ENCODE measurements at places on chromosomes 1 and 21.
A peak's percentile ranks its signal among the peaks of the same experiment; 100 is the strongest.

GRCh38 chr21:41427556-41427955 is 1.5 kb downstream of the MX1 start:
- no peak for DNase-seq

DNA sequence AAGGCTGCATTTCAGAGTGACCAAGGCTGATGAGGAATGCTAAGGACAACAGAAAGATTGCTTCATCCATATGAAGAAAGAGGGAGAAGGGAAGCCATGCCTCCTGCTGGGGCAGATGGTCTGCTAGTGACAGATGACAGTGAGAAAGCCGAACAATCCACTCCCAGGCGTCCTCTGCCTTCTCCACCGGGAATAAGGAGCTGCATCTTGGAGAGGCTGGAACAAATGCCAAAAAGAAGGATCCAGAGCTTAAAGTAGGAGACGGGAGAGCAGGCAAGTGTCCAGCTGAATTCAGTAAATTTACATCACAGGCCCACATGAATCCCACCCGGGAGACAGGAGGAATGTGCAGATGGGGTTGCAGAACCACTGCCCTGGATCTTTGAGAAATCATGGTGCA is 33.4 kb downstream of the DDX20 start:
- DNase-seq, result no peak

GRCh38 chr1:16166117-16166516 is 10.2 kb upstream of the EPHA2 start:
- DNase-seq, result no peak

DNA sequence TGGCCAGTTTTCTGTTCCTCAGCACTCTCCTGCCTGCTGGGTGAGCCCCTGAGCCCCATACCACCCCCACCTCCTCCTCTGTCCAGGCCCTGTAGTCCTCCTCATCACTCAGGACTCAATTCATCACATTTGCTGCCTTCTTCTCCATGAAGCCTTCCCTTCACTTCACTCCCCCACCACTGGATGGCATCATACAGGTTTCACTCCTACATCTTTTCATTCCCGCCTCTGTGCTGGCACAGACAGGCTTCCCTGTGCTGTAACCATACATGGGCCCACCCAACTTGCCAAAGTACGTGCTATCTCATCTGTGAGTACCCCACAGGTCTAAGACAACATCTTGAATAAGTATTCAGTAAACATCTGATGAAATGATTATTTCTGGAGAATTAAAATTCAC is 56.9 kb downstream of the SLC45A1 start:
- DNase-seq, result no peak

DNA sequence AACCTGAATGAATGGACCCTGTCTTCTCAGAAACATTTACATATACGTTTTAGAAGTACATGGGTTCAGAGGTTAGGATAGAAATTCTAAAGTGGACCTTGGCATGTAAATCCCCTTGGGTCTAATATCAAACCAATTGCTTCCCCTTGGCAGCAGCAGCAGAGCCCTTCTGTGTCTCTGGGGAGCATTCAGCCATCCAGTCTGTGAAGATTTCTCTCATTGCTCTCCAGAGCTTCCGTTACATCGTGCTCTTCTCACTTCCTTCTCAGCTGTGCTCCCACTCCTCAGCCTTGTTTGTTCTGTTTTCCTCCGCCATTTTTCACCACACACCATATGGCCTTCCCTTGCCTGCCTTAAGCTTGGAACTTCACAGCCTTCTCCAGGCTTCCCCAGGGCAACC is 61.5 kb upstream of the ATP1B1 start:
- DNase-seq, result no peak

GRCh38 chr1:64363111-64363510 is 106.8 kb upstream of the CACHD1 start:
- DNase-seq, result no peak

DNA sequence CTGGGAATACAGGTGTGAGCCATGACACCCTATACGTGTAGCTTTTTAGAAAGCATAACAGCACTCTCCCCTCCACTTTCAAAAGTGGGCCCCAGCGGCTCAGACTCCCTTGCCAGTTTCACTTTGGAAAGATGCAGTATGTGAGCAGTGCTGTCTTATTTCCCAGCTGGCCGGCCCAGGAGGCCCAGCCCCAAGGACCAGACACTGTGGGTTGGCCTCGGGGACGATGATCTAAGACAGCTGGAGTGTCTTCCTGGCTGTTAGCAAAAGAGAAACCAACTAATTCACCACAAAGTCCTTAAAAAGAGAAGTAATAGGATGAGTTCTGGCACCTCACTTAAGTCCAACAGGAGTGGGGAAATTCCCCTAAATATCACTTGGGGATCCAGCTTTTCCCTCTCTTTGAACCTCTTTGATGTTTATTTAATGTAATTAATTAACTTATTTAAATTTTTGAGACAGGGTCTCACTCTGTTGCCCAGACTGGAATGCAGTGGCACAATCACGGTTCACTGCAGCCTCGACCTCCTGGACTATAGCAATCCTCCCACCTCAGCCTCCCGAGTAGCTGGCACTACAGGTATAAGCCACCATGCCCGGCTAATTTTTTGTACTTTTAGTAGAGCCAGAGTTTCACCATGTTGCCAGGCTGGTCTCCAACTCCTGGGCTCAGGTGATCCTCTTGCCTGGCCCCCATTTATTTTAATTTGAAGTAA is 17.6 kb upstream of the CLIC4 start:
- peak; percentile 58 for DNase-seq
